ENCODE measurements at places on chromosomes 4 and X.
A peak's percentile ranks its signal among the peaks of the same experiment; 100 is the strongest.

- peak; percentile 15 for DNase-seq
Observed at GRCh38 chr4:188781655-188782054, 642.4 kb downstream of the TRIML1 start.

GRCh38 chr4:726235-726787 lies 20.7 kb downstream of the PCGF3 start:
- no peak for DNase-seq

GRCh38 chr4:181323061-181323460 lies 920.1 kb upstream of the TENM3 start:
- DNase-seq, result no peak

DNA sequence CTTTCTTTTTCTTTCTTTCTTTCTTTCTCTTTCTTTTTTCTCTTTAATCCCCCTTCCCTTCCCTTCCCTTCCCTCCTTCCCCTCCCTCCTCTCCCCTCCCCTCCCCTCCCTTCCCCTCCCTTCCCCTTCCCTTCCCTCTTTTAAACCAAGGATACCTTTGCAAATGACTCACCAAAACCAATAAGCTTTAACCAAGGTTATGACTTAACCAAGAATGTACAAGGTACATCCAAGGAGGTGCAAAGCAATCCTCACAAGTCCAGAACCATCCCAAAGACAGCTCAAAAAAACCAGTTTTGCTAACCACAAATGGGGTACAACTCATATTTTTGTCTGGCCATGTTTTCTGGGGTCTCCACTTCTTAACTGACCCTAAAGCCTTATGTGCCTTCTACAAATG lies 174.7 kb upstream of the PPP1R2C start:
- DNase-seq, result no peak

DNA sequence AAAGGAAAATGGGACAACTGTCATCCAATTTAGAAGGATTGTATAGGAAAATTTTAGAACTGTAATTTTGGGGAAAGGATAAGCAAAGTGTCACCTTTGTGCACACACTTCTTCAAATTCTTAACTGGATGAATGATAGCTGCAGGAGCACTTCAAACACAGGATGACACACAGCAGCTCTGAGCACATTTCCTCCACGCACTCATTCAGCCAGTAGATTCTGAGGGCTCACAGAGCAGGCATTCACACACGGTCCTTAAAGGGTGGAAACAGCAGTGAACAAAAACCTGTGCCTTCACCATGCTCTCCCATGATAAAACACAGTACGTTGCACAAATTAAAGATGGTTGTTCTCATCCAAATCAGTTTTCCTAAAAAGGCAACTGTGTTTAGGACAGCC lies 38.5 kb upstream of the KLF3 start:
- DNase-seq, result no peak

GRCh38 chr4:78357122-78357521 lies 194.4 kb upstream of the ANXA3 start:
- DNase-seq, result no peak

DNA sequence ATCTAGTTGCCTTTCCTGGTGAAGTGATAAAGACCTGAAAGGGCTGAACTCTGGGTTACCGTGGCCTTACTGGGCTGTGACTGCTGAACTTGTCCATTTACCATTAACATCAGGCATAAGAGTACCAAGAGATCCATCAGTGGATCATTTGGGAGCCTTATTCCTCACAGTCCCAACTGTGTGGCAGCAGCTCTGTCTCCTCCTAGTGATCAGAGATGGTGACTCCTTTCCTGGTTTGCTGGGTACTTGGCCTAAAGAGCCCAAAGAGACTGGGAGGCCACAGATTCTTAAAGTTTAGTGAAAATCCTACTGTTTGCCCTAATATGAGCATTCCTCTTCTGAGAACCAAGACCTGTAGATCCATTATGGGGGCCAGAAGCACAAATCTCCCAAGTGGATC lies 56.3 kb upstream of the ATP6AP2 start:
- no peak for DNase-seq

GRCh38 chr4:60805500-60806313 lies 394.4 kb upstream of the ADGRL3 start:
- peak; percentile 1 for DNase-seq

DNA sequence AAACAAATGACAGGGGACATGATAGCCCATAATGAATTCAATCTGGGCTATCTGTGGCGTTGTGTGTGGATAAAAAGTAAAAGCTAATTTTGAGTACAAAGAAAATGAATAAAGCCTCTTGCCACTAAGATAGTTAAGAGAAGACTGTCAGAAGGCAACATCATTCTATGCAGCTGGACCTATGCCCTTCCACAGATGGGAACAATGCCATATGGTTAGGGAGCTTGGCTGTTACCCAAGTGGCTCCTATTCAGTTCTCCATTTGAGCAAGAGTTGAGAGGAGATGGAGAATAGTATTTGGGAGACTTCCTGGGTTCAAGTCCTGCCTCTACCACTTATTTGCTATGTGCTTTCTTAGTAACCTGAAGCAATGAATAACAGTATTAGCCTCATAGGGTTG lies 107.7 kb downstream of the ANXA3 start:
- no peak for DNase-seq

DNA sequence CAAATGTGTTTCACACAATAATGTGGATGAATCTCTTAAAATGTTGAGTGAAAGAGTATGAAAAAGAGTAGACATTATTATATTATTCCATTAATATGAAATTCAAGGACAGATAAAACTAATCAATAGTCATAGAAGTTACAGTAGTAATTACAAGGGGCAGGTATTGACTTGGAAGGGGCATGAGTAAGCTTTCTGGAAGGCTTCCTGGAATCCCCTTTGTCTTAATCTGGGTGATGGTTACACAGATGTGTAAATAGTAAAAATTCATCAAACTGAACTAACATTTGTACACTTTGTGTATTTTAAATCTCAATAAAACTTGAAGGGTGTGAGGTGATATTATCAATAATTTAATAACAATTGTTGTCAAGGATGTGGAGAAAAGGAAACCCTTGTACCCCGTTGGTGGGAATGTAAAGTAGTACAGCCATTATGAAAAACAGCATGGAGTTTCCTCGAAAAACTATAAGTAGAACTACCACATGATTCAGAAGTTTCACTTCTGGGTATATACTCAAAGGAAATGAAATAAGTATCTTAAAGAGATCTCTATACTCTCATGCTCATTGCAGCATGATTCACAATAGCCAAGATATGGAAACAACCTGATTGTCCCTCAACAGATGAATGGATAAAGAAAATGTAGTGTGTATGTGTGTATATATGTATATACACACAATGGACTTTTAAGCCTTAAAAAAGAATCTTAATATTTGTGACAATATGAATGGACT lies 96.9 kb upstream of the MID1IP1 start:
- no peak for DNase-seq

Measured in iPS DF 19.7 (cell line).